ENCODE measurements at places on chromosomes 11 and 22.

DNA sequence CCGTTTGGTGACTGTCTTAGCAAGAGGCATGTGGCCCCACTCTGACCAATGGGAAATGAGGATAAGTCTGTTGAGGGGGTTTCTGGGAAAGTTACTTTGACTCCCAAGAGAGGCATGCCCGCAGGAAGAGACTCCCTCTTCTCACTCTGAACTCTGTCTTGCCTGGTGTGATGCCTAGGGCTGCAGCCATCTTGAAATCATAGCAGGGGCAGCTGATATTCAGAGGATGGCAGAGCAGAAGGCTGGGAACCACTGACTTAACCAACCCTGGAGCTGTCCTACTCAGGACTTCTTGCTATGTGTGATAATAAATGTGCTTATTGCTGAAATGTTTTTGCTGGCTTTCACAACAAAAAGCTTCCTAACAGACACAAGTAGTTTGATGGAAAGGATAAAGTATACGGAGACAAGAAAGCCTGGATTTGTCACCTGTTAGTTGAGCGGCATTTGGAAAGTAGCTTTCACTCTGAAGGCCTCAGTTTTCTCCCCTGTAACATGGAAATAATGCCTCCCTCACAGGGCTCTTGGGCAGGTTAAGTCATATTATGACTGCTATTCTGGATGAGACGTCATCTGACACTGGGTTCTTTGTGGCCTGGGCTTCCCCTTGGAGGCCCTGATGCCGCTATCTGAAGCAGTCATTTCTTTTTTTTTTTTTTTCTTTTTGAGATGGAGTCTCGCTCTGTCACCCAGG, 128.5 kb downstream of the CEP164 start:
- DNase-seq, result no peak

DNA sequence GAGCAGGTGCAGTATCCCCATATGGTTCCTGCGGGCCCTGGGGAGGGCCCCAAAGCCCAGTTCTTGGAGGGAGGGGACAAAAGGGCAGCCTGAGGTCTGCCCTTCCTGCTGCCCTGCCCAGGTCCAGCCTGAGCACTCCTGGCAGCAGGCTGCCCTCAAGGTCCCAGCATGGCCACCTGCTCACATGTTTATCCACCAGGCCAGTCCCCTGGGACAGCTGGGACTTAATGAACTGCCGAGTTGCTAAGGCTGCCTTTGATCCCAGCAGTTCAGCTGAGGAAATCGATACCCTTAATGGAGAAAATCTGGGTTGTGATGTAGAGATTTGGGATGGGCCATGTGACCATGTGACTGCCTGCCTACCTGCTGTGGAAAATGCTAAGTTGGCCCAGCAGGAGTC, 146.2 kb downstream of the TRIM29 start:
- DNase-seq, result no peak

GRCh38 chr22:41367039-41367679, 14.6 kb upstream of the TEF start:
- peak; percentile 97 for DNase-seq

- DNase-seq, result no peak
Measured at GRCh38 chr11:115515647-115516395, 11.6 kb upstream of the CADM1 start.

DNA sequence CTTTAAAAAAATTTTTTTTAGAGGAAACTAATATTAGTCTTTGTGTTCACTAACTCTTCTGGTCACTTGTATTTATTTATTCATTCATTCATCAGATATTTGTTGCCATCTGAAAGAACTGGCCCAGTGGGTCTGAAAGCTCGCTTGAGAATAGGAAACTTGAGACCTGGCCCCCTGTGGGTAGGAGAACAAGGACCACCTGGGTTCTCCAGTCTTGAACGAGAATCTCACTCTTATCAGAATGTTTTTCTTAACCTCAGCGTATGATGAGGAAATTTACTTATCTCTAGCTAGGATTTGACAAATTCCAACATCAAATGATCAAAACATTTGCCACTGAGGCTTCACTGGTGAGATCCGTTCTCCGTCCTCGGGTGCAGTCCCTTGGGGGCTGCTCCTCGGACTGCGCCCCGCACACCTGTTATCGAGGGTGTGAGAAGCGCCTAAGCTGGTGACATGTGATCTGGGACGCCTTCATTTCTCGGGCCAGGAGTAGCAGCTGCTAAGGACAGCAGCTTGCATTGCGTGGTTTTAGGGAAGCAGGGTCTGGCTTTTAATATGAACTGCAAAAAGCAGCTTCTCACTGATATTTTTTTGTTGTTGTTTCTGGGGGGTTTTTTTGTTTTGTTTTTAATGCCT, 6.3 kb downstream of the C22orf31 start:
- no peak for DNase-seq

- no peak for DNase-seq
Measured at GRCh38 chr22:31905356-31905755, 39.0 kb upstream of the YWHAH start.

DNA sequence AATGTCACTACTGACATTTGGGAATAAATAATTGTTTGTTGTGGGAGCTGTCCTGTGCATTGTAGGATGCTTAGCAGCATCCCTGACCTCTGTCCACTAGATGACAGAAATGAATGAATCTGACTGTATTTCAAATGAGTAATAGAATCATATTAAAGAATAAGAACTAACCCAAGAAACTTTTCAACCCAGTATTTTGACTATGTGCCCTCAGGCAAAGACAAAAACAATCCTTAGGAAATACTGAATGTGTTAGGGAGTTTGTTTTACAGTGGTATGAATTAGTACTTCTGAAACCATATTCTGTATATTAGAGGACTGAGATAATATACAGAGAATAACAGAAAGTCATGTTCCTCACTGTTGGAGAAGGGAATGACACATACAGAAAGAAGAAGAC, 320.9 kb upstream of the PITPNB start:
- DNase-seq, result no peak

DNA sequence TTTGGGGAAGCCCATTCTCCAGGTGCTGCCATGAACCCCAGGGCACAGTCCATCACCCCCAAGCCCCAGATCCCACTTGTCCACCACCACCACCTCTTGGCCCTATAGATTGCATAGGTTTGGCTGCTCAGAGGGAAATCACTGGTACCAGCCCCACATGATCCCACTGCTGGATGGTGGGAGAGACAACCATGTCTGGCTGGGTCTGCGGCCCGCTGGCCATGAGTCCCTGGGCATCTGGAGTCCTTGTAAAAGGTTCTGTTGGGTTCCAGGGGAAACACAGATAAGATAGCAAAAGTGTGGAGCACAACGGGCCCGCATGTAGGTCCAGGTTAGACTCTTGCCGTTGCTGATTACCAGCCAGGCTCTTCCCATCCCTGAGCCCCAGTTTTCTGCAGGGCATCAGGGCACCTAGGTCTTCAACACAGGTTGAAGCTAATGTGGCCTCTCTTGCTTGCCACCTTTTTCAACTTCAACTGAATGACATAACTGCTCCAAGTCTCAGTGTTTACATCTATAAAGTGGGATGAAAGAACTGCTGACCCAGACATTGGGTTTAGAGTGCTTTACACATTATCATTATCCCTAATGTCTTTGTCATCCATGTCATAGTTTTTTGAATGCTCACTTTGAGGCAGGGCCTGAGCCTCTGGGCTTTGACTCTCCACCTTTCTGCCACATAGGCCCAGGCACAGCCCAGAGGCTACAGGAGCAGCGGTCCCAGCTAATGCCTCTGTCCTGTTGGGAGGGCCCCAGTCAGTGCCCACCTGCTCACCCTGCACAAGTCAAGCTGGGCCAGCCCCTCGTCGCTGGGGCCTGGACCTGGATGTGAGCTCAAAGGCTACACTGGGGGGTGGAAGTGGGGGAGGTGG, 1.0 kb upstream of the TANGO2 start:
- DNase-seq, result no peak

GRCh38 chr11:45933131-45933831, 10.8 kb downstream of the LARGE2 start:
- peak; percentile 24 for DNase-seq

DNA sequence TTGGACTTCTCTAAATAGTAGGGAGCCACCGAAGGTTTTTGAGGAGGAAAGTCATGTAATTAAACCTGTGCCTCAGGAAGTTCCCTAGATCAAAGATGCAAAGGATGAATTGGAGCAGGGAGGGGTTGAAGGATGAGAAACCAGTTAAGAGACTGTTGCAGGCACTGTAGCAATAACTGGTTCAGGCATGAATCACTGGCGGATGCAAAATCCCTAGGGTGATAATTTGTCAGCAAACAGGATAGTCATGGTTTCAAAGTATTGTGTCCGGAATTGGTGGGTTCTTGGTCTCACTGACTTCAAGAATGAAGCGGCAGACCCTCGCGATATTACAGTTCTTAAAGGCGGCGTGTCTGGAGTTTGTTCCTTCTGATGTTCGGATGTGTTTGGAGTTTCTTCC, 19.9 kb downstream of the TRIOBP start:
- no peak for DNase-seq

DNA sequence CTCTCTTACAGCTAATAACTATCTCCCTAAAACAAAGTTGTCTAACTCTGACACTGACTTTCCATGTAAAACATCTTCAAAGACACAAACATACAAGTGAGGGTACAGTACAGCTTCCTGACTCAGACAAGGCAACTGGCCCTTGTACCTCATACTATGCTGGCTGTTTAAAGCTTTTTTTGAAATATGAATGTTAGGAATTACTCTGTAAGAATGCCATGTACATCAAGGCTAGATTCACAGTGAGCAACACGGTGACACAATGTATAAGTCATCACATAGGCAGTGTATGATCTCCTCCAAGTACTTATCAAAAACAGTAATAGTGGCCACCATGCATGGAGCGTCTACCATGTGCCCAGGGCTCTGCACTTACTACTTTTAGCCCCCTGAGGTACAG, 28.6 kb downstream of the ALG8 start:
- no peak for DNase-seq

DNA sequence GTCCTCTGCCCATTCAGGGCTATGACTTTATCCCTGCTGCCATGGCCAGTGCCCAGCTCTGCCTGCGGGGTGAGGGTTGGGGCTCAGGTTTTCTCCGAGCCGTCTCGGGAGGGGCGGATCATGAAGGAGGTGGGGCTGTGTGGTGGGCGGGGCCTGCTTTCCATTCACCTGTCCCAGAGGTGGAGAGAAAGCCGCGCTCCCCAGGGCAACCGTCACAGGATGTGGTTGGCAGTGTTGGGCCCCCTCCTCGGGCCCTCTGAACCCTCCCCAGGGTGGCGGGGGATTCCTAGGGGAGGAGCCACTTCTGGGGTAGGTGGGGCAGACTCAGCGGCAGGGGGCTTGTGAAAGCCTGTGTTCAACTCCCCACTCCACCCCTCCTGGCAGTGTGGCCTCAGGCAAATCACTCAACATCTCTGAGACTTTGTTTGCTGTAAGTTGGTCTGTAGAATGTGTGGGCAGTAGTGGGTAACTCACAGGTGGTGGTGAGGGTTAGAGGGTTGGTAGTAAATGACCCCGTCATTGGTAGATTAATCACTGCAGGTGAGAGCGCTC, 50.3 kb downstream of the CD6 start:
- DNase-seq, result no peak

- no peak for DNase-seq
Measured at GRCh38 chr11:69444381-69445130, 36.9 kb upstream of the LINC01488 start.

- no peak for DNase-seq
Measured at GRCh38 chr11:19237813-19238212, 2.9 kb downstream of the E2F8 start.

DNA sequence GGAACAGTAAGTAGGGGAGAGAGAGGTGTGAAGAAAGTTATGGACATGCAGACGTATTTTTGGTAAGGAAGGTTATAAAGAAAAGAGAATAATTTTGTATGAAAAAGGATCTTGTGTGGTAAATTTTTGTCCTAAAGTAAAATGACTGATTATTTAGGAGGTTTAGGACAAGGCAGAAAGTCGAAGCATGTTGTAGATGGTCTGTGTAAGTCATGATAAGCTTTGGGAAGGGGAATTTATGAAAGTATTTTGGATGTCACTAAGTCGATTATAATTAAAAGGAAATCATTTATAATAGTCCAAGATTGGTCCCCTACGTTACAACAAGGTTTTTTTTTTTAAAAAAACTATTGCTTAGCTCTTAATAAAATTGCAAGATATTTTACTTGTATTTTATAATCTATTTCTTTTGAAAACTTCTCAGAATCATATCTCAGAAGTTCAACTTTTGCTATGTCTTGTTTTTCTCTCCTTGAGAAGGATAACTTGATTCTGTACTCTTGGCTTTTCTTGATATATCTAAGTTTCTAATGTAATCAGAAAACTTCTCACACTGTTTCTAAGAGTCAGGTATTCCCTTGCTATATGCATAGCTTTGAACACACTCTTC, 10.9 kb upstream of the CABP2 start:
- DNase-seq, result no peak

DNA sequence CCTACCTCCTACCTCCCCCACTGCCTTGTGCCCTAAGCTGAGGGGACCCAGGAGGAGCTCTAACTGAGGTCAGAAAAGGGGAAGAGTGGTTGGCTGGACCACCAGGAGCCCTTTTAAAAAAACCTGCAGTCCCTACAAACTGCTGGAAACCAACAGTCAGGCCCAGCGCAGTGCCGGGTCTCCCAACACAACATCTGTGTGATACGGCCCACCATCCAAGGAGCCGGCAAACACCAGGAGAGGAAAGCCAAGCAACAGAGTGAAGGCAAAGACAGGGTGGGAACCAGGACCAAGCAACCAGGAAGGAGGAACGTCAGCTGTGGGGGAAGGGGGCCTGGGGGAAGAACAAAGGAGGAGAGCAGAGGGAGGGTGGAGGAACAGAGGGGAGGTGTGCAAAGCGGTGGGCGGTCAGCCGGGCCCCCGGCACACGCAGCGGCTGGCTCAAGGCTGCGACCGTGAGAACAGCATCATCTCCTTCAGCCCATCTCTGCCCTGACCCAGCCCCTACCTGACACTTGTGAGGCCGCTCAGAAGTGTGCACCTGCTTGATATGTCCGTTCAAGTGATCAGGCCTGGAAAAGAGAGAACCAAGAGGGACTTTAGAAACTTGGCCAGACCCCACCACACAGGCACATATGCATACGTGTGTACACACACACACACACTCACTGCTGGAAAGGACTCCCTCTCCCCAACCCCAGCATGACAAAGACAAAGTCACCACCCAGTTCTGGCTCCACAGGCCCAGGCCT, 3.6 kb downstream of the PATZ1 start:
- DNase-seq, result no peak

DNA sequence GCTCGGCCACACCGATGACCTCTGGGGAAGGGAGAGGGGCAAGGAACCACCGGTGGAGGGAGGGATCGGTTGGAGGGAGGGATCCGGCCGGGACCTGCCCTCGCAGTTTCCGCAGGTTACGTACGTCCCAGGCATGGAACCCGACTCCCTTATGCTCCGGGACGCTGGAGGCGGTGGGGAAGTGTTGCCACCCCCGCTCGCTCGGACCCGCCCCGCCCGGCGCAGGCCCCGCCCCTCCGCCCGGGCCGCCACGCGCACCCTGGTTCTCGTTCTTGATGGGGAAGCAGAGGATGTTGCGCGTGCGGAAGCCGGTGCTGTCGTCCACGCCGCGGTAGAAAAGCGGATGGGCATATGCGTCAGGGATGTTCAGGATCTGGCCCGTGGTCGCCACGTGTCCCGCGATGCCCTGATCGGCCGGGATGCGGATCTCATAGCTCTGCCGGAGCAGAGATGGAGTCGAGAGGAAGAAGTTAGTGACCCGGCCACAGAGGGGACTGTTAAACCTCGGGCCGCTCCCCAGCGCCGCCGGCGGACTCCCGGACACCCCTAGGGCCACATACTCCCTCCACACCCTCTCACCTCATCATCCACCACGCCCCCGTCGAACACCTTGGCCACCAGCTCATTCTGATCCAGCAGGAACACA, 89.8 kb downstream of the PDE2A start:
- peak; percentile 21 for DNase-seq
